ENCODE measurements at places on chromosomes 6 and 20.
A peak's percentile ranks its signal among the peaks of the same experiment; 100 is the strongest.

DNA sequence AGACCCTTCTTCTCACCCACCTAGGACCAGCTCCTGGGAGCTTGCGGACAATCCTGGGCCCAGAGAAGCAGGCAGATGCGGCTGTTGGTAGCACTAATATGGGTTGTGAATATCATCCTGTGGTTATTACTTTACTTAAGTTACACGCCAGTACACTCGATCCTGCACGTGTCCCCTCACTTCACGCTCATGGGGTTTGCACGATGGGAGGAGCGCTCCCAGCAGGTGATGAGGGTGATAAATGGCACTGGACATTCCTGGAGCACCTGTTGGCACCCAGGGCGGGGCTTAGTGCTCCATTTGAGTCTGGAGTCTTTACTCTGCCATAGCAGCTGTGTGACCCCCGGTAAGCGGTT, 335.1 kb downstream of the PREX1 start:
- DNase-seq: no peak

DNA sequence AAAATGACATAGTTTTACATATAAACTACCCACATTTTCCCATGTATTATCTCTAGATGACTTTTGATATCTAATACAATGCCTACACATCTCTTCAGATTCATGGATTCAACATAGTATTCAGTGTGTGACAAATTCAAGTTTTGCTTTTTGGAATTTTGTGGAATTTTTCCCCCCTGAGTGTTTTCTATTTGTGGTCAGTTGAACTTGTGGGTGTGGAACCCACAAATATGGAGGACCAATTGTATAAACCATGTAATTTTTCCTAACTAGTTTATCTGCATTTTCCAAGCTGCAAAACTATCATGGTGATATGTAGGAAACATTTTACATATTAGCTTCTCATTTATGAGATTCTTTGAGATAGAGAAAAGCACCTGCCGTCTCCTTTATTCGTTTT, 374.3 kb upstream of the SOX4 start:
- DNase-seq: no peak

DNA sequence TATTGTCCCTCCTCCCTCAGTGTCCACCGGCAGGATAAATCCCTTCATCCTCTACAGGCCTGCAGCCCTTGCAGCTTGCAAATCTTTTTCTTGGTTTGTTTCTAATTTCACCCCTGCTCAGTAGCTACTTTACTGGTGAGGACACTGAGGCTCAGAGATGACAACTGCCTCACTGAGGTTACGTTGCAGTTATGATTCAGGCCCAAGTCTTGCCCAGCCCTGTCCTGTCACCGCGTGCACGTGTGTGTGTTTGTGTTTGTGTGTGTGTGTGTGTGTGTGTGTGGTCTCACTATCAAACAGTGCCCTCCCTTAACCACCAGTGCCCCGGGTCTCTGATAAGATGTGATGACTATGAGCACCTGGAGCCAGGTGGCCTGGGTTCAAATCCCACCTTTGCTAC, 21.1 kb downstream of the FAM110A start:
- DNase-seq: no peak

DNA sequence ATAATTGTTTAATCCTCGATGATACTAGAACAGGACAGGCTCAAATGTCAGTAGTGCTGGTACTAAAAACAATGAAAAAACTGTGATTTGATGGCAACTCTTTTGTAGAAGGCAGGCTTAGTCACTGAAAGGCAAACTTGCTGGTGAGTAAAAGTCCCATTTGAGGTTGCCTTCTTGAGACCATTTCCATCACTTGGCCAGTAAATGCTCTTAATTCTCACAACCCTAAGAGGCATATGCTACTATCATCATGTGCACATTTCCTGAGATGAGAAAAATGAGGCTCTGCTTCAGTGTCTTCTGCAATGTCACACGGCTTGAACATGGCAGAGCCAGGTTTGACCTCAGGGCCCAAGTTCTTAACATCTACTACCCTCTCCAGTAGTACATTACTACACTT, 9.9 kb downstream of the AKIRIN2 start:
- DNase-seq: no peak

DNA sequence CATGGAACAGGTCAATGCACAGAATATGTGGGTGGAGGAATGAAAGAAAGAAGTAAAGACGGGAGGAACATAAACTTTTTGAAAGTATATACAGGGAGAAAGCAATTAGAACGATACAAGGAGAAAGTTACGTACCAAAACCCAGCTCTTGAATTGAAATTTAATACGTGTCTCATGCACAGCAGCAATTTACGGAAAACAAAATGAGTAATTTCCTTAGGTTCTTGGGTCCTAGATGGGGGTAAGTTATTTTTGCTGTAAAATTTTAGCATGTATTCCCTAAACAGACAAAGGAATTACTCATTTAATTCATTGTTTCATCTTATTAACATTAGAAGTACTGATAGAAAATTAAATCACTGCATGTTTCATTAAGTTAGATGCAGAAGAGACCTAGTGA, 75.8 kb downstream of the PDE10A start:
- no peak for DNase-seq

- DNase-seq: no peak
Observed at GRCh38 chr20:58224097-58224496, 4.4 kb downstream of the ANKRD60 start.

GRCh38 chr6:38131527-38131965, 312.0 kb downstream of the ZFAND3 start:
- DNase-seq: peak; percentile 16

DNA sequence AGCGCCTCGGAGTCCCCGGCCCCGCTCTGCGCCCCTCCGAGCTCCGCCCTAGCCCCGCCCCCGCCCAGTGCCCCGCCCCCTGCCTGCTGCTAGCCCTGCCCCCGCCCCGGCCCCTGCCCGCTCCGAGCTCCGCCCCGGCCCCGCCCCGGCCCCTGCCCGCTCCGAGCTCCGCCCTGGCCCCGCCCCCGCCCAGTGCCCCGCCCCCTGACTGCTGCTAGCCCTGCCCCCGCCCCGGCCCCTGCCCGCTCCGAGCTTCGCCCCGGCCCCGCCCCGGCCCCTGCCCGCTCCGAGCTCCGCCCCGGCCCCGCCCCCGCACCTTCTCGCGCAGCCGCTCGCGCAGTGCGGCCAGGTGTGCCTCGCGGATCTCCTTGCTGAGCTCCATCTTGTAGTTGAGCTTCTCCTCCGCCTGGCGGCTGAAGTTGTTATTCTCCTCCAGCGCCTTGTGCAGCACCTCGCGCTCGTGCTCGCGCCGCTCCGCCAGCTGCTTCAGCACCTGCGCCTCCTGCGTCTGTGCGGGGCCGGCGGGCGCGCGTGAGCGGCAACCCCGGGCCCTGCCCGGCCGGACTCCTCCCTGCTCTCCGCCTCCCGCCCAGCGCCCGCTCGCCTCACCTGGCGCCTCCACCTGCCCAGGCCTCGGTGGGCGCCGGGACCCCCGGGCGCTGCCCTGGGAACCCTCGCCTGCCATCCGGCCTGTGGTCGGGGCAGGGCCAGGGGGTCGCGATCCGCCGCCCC, 11.3 kb downstream of the STMN3 start:
- DNase-seq: peak; percentile 95

GRCh38 chr20:36856691-36857635, 19.0 kb upstream of the TLDC2 start:
- DNase-seq: peak; percentile 77

DNA sequence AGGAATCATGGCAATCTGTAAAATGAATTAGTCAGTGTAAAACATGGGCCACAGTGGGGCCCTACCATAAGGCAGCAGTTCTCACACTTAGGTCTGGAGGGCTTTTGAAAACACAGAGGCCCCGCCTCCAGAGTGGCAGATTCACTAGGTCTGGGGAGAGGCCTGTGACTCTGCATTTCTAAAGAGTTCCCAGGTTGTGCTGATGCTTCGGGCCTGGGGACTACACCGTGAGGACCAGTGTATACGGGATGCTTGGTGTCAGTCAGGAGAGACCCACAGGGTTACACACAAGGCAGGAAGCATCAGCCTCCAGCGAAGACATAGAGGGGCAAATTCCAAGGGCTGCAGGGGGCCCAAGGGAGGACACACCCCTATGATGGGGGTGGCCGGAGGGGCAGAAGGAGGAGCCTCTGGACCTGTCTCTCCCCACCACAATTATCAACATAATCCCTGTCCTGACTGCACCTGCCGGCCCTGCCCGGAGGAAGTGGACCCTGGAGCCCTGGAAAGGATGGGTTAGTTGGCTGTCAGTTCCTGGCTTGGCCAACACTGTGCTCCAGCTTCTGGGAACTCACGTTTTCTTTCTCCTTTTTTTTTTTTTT, 46.7 kb downstream of the FGD2 start:
- DNase-seq: no peak

DNA sequence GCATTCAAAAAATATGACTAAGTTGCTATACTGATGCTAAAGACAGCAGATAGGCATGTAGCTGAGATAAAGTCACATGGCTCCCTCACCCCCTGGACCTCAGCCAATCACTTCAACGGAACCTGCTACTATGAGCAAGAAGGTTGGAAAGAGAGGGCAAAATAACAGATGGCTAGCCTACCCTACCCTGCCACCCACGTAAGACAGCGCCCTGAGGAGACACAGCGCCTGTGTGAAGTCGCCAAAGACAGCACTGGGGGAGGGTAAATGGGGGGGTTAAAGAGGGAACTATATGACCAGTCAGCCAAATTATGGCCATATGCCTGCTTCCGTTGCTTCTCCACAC, 163.2 kb downstream of the RALGAPA2 start:
- DNase-seq: no peak

DNA sequence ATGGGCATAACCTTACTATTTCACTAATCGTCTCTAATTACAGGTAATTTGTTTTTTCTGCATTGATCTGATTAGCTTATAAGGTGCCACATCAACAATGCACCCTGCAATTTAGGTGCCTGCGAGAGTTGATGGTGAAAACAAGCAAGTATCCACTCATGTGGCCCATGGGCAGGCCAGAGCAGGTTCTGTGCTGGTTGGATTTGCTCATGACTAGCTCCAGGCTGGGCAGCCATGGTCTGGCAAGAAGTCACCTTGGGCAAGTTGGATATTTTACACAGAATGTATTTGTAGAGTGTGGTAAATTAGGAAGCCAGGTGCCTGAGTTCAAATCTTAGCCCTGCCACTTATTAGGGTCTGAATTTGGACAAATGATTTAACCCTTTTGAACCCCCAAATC, 25.3 kb downstream of the RAB44 start:
- no peak for DNase-seq

DNA sequence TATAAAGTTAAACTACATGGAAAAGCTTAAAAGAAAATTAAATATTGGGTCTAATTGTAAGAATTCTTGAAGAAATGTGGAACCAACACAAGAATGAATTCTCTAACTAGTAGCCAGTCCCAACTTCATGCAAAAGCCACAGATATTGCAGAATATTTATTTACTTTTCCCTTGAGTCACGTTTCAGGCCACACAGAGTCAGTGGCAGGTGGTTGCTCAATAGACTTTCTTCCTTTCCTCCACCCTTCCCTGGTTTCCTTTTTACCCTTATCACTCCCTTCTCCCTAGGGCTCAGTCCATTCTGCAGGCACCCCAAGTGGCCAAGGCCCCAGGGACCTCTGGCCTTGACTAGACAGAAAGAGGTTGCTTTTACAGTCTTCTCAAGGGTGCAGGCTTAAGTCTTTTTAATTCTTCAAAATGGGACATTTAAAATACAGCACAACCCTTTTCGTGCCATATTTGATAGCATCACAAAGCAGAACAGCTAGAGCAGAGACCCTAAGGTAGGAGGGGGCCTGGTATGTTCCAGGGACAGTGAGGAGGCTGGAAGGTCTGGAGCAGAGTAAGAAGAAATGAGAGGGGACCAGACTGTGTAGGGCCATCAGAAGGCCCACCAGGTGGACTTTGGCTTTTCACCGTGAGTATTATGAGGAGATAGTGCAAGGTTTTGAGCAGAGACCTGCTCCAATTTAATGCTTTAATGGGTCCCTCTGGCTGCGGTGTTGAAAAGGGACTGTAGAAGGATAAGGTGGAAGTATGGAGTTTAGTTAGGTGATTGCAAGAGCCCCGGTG, 65.0 kb downstream of the HDDC2 start:
- peak; percentile 6 for DNase-seq

- DNase-seq: no peak
Observed at GRCh38 chr6:125188037-125188436, 34.5 kb downstream of the TPD52L1 start.

GRCh38 chr20:44123251-44123650, 63.7 kb downstream of the JPH2 start:
- no peak for DNase-seq

DNA sequence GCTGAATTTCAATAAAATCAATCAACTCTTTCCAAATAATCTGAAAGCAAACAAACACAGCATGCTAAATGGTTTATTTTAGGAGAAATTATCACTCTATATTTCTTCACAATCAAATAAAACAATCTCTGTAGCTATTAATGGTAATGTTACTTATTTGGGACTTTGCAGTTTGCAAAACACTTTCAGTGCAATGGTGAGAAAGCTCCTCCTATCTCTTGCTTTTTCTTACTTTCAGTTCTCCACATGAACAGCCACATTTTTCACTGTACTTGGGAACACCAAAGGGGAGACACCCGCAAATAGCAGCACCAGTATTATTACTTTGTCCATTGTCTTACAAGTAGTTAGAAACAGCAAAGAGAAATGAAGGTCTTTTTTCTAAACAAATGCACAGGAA, 92.4 kb downstream of the DST start:
- DNase-seq: peak; percentile 17

GRCh38 chr6:25927178-25927577, 3.3 kb downstream of the SLC17A2 start:
- peak; percentile 50 for DNase-seq

- no peak for DNase-seq
Observed at GRCh38 chr6:4091941-4092340, 13.0 kb upstream of the FAM217A start.

DNA sequence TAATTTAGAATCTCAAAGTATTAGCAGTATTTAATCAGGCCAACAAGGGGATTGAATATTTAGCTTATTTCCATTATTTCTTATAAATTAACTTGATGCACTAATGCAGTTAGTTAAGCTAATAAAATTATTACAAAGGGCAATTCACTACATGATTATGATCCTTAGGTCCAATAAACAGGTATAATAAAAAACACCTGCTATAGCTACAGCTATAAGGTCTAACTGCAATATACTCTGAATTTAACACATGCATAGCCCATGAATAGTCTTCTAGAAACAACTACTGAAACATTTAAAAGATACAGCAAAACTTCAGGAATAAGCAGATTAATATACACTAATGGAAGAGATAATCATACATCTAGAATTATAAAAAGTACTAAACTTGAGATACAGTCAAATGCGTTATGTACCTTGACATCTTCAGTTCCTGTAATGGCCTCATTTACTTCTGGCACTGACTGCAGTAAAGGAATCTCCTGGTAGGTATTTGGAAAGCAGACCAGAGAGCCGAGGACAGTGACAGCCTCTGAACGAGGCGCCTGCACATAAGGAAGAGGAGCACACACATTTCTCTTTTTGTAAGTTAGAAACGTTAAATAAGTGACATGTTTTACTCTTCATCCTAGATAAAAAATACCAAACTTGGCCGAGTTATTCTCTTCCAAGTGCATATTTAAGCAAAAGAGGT, 168.5 kb downstream of the INSM1 start:
- no peak for DNase-seq

GRCh38 chr6:140178520-140178919, 804.1 kb upstream of the CITED2 start:
- no peak for DNase-seq

DNA sequence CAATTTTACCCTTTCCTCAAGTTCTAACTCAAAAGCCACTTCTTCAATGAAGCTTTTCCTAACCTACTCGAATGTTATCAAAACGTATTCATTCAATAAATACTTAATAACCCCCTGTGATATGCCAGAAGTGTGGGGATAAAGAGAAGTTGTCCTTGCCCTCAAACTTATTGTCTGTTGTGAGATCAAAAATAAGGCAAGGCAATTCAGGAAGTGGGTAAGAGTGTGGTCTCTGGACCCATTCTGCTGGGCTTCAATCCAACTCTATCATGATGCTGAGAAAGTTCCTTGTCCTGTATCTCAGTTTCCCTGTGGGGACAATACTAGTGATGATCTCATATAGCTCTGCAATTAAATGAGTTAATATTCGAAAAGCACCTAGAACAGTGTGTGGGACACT, 92.8 kb downstream of the PRDM1 start:
- DNase-seq: no peak

Data from suppressor macrophage (primary cell).